ENCODE measurements at places on chromosomes 1 and 21.

GRCh38 chr1:81254068-81254467, 546.7 kb upstream of the ADGRL2 start:
- no peak for DNase-seq

DNA sequence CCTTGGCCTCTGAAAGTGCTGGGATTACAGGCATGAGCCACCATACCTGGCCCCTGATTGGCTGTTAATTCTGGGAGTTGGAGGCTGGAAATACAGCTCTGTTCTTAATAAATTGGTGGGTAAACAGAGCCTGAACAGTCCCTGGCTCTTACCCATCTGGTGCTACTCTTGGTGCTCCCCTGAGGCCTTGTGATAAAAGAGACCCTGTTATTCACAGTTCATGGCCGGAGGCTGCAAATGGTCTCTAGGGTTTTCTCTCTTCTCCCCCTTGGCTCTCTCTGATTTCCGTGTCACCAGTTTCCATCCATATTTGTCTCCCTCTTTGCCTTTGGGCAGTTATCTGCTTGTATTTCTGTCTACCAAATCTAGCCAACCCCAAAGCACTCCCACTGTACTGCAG, 17.2 kb downstream of the NFASC start:
- DNase-seq, result no peak

GRCh38 chr1:192573499-192573898, 2.1 kb upstream of the RGS1 start:
- no peak for DNase-seq

- no peak for DNase-seq
Measured at GRCh38 chr1:16338961-16339360, 13.3 kb downstream of the FBXO42 start.

DNA sequence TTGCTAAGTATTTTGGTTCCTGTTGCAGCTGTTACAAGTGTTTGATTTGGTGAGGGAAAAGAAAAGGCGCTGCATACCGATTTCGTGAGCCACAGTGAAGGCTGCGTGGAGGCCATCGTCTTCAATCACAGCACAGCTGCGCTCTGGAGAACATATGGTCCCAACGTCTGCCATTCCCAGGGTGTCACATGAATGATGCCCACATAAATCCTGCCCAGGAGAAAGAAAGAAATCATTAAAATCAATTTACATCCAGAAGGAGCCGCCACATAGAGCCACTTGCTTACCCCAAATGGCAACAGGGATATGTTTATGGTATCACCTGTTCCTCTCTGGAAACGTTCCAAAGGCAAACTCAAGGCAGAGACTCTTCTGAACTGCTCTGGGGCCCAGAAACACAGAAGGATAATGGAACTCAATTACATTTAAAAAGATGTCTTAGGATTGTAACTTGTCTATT, 12.2 kb downstream of the ADAMTS5 start:
- DNase-seq, result no peak
